ENCODE measurements at places on chromosomes 6 and 20.
A peak's percentile ranks its signal among the peaks of the same experiment; 100 is the strongest.

GRCh38 chr6:79878142-79878748 lies 69.1 kb downstream of the ELOVL4 start:
- no peak for DNase-seq

- no peak for DNase-seq
Observed at GRCh38 chr6:142726616-142727015, 218.4 kb downstream of the HIVEP2 start.

DNA sequence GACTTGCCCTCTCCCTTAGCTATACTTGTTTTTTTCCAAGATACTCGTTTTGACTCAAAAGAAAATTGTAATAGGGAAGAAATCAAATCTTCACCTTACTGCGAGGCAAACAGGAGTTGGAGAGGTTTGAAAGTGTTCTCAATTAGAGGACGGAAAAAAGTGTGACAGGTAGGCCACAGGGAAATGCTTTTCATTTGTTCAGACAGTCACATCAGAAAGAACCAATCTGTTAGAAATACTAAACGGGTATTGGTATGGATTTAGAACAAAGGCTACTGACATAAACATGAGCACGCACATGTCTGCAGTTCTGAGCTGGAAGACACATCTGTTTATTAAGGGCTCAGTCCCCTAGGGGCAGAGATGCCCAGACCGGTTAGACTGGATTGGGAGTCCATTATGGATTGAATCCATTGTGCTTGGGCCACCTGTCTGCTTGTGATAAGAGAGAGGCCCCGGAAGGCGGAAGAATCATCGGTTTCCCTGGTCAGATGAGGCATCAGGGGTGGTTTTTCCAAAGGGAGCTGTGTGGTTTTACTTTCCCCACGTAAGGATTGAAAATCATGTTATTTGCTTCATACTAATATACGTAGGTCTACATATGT lies 220.9 kb upstream of the MYLIP start:
- DNase-seq: no peak

GRCh38 chr20:13676682-13677081 lies 38.0 kb upstream of the TASP1 start:
- no peak for DNase-seq

GRCh38 chr6:140537211-140537610 lies 1162.8 kb upstream of the CITED2 start:
- no peak for DNase-seq

DNA sequence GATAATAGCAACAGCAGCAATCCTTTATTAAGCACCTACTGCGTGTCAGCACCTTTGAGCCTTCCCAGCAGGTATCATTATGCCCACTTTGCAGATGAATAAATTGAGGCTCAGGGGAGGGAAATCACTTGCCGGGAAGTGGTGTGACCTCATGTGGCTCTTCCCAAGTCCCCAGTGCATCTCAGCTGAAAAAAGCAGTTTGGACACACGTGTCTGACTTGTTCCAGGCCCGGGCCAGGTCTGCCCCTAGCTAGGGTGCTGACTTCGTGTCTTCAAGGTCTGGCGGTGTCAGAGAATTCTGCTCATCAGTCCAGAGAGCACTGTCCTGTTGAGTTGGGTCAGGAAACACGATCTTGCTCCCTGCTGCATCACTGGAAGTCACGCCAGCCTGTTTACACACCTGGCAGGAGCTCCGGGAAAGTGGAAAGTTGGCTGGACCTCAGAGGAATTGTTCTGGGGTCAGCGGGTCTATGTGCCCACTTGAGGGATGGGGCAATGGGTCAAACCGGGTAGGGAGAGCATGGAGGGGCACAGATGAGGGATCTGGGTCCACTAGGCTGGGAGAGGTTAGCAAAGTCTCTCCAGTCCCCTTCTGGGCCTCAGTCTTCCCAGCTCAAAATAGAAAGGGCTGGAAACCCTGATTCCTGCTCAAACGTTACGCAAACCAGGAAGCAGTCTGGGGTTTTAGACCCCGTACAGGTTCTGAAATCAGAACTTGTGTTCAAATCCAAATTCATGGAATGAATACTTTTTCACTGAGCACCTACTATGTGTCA lies 10.5 kb downstream of the SLC13A3 start:
- no peak for DNase-seq

DNA sequence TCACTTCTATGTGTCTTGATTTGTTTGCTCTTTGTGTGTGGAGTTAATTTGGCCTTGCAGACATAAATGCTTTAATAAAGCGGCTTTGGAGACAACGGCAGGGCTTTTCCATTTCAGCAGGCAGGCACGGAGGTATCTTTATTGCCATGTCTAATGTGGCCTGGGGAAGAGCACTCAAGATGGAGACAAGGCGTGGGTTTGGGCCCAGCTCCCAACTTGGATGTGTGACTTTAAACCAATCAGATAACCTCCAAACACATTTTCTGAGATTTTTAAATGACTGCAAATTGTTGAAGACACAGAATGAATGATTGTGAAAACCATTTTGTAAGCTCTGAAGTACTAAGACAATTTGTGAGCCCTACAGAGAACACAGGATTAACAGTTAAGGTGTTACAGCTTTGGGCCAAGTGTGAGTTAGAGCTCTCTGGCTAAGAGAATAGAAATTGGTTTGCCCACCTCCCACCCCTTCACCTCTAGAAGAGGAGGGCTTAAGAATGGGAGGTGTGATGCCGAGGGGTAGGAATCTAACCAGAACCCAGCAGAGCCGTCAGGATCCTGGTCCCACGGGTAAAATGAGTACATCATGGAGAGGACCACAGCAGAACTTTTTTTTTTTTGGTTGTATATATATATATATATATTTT lies 9.0 kb downstream of the DYNLT1 start:
- no peak for DNase-seq

- DNase-seq: peak; percentile 66
Observed at GRCh38 chr6:32796848-32797776, 19.7 kb downstream of the HLA-DOB start.

- DNase-seq: peak; percentile 85
Observed at GRCh38 chr6:53171605-53172467, 23.2 kb upstream of the GCM1 start.

GRCh38 chr20:45994761-45995493 lies 13.8 kb upstream of the MMP9 start:
- DNase-seq: no peak

DNA sequence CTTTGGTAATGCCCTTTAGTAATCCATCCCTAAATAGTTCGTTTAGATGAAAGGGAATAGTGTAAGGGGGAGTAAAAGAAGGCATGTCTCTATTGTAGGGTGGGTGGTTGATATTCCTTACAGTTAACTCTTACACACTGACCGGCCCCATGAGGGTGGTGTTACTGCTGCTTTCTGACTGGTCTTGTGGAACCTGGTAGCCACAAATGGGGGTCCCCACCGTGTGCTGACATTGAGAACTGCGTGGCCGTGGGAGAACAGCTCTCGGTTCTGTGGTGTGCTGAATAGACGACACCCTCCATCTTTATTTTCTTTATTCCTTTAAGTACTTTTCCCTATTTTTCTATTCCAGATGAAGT lies 19.3 kb downstream of the MRAP2 start:
- no peak for DNase-seq

DNA sequence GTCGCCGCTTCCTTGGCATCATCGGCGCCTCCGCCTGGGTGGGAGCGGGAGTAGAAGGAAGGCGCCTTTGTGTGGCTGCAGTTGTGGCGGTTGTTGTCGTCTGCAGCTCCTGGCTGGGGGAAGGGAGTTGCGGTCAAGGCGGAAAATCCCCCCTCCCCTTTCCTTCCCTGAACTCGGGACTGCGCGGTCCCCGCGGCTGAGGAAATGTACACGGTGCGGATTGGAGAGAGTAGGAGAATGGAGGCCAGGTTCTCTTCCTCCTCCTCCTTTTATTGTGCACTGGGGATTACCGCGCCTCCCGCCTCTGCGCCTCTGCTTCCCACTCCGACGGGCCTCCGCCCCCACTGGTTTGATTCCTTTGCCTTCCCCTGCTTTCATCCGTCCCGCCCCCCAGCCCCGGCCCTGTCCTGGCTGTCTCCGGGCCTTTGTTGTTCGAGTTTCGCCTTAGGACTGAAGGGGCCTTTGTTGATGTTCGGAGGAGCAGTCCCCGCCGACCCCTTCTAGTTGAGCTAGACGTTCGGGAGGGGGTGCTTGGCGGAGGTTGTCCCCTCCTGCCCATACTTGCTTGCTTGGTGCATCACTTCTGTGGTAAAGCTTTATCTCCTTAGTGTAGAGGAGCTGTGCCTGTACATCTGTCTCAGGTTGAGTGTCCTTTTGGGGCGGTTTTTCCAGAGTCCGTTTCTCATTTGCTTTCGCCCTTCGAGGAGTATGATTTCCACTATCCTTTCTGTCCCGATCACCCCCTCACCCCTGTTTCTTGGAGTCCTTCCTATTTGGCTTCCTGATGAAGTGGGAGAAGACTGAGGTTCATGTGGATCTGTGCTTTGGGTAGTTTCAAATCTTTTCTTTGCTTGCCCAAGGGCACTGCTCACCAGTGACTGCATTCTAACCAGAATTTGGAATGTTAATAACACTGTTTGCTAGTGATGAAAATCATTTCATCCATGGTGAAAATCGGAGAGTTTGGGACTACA lies 764 bp downstream of the ZNF292 start:
- DNase-seq: peak; percentile 29

GRCh38 chr6:145086197-145086596 lies 649.1 kb downstream of the EPM2A start:
- DNase-seq: no peak

DNA sequence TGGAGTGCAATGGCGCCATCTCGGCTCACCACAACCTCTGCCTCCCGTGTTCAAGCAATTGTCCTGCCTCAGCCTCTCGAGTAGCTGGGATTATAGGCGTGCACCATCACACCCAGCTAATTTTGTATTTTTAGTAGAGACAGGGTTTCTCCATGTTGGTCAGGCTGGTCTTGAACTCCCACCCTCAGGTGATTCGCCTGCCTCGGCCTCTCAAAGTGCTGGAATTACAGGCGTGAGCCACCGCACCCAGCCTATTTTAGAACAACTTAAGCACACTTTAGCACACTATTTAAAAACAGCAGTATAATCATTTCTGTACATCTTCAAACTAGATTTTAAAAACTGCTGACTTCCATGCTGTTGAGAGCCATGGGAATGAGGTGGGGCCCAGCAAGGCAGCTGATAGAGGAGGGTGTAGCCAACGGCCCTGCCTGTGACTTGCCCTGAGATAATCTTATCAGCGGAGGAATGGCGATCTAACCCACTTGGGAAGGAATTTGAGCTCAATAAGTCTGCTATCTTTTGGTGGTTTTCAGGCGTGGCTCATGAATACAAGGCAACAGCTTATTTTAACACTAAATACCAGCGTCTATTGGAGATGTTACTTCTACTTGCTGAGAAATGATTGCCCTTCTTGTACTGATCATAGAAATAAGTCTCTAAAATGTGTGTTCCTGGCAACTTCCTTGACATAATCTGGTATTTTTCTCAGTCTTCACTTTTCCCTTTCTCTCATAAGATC lies 12.1 kb downstream of the ZDHHC14 start:
- DNase-seq: no peak

Measured in stimulated activated CD4-positive, alpha-beta T cell treated with anti-CD3 and anti-CD28 coated beads, TNF-alpha, amount 100 ng/mL, for 24 hours (primary cell).